Inflammatory macrophage treated with lipopolysaccharide for 1 hour (primary cell): ENCODE measurements at places on chromosomes 16 and 17.
A peak's percentile ranks its signal among the peaks of the same experiment; 100 is the strongest.

DNA sequence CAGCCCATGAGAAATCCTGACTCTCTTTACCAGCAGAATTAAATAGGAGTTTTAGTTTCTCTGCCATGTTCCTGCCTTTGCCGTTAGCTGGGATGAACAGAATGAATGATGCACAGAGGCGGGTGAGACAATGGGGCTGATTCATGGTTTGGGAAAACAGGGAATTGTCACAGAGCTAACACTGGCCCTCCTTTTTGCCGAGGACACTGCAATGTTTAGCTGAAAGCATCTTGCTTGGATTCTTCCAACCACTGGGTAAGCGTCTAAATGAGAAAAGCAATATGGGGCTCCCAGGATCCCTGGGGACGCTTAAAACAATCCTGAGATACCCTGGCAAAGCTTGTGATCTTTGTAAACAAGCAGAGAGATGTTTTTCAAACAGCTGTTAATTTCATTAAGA is 12.8 kb upstream of the PAFAH1B1 start:
- DNase-seq = no peak

DNA sequence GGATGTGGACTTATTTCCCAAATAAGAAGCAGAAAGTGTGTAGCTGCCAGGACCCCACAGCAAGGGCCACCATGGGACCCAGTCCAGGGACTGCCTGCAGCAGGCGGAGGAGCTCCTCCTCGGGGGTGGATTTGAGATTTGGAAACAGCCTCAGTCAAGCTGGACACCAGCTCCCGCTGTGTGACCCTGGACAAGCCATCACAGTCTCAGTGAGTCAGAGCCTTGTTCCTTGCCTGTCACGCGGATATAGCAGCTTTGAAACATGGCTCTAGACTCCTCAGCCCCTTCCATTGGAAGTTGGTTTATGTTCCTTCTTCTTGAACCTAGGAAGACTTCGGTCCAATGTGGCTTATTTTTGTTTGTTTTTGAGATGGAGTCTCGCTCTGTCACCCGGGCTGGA is 12.5 kb upstream of the DPEP1 start:
- peak; percentile 31 for DNase-seq

DNA sequence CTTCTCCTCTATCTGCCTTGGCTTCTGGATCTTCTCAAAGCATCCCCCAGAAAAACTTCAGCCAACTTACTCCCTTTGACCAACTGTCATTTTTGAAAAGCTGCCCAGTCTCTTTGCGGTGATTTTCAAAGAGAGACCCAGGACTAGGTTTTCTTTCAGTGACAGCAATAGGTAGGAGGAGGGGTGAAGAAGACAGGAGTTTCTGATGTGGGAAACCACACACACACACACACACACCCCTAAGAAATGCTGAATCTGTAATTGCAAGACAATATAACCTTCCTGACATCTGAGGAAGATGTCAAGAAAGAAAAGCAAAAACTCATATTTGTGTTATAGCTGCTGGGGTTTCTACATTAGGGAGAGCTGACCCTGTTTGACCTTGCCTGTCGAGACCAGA is 5.2 kb downstream of the FAM20A start:
- DNase-seq = no peak

- DNase-seq = no peak
Observed at GRCh38 chr17:49634485-49634860, 43.4 kb downstream of the SPOP start.

GRCh38 chr17:53313746-53314145 is 509.0 kb upstream of the KIF2B start:
- no peak for DNase-seq

- DNase-seq = peak; percentile 39
Observed at GRCh38 chr17:78558989-78559388, 18.2 kb downstream of the DNAH17 start.

DNA sequence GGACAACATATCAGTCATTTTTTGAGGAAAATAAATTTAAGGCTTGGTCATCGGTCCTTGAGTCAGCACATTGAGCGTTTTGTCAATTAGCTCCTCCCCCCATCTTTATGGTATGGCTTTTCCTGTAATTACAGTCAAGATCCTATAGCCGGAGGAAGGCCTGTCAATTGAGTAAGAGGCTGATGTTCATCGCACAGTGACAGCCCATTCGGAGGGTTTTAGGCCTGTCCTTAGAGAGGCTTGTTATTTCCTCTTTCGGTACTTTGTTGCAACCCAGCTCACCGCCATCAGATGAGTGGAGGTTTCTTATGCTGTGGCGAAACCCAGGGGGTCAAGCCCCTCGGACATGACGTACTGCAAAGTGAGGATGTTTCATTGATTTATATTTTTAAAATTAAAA is 395.2 kb downstream of the WWOX start:
- DNase-seq = peak; percentile 9

GRCh38 chr16:60181536-60181935 is 1447.4 kb upstream of the GOT2 start:
- no peak for DNase-seq

GRCh38 chr17:3896108-3896967 is 3.5 kb upstream of the CAMKK1 start:
- DNase-seq = no peak

DNA sequence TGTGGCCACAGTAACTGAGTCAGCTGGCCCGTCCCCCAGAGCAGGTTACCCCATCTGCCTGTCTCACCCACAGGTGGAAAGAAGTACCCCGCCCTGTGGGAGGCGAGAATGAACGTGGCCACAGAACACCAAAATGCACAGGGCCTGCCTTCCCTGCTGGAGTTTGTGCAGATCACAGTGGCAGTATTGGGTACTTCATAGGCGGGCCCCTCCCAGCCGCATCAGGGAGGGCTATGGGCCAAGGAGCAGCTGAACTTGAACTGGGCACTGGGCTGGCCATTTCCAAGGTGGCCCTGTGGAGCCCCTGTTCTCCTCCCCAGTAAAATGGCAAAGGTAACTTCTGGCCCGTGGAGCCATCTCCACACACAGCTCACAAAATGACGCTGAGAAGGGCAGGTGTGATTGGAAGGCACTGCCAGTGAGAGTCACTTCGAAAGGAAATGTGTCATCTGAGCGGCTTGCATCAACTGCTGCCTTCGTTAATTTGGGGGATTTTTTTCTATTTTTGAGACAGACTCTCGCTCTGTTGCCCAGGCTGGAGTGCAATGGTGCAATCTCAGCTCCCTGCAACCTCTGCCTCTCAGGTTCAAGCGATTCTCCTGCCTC is 162.9 kb downstream of the ENGASE start:
- no peak for DNase-seq

DNA sequence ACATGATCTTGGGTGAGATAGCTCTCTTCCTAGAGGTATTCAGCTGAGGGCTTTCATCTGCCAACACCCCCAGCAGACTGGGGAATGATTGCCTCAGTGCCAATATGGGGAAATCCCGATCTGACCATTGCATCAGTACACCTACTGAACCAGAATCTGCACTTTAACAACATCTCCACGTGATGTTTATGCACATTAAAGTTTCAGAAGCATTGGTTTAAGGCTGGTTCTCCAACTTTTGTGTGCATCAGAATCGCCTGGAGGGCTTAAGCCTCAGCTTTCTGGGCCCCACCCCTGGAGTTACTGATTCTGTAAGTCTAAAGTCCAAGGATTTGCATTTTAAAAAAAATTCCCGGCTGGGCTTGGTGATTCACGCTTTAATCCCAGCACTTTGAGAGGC is 123.6 kb upstream of the MED13 start:
- peak; percentile 67 for DNase-seq

DNA sequence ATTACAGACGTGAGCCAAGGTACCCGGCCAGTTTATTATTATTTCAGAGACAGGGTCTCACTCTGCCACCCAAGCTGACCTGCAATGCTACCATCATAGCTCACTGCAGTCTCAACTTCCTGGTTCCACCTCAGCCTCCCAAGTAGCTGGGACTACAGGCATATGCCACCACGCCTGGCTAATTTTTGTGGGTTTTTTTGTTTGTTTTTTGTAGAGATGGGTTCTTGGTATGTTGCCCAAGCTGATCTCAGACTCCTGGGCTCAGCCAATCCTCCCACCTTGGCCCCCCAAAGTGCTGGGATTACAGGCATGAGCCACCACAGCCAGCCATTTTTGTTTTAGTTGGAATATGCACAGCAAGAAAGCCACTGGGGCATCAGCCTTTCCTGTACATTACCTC is 115.7 kb downstream of the MRM1 start:
- no peak for DNase-seq

- peak; percentile 37 for DNase-seq
Observed at GRCh38 chr16:12758031-12758669, 45.5 kb downstream of the CPPED1 start.

- no peak for DNase-seq
Observed at GRCh38 chr16:86228713-86229112, 281.6 kb upstream of the FOXF1 start.

GRCh38 chr17:49574323-49574781 is 1.3 kb upstream of the NXPH3 start:
- no peak for DNase-seq

DNA sequence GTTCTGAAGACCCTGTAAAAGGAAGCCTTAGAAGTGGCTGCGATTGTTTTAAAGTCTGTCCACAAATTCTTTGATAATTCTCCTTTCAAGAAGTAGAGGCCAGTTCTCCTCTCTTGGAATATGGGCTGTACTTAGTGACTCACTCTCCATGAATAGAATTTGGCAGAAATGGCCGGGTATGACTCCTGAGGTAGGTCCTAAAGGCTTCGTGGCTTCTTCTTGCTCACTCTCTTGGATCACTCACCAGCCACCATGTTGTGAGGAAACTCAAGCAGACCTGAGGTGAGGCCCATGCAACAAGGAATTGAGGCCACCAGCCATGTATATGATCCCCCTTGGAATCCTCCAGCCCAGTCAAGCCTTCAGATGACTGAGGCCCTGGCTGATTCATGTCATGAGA is 75.8 kb downstream of the WWOX start:
- DNase-seq = no peak

DNA sequence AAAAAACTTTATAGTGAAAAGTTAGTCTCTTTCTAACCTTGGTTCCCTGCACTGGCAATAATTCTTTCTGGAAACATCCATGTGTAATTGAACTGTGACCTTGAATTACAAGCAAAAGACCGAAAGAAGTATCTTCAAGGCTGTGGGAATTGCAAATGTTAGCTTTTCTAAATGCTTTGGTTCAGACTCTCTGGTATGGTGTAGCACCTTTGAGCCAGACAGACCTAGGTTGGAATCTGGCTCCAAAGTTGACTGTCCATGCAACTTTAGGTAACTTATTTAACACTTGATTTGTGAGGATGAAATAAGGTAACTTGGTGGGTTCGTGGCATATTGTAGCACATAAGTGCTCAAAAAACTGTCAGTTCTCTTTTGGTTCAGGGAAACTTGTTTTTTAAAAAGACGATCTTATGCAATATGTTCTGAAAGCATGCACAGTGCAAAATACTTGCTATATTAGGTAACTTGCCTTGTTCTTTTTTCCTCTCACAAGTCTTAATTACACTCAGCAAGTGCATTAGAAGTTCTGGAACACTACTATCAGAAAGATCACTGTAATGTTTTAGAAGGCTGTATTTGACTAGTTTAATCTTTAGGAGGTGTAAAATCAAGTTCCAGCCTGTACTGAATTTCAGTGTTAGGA is 46.3 kb downstream of the TANGO6 start:
- peak; percentile 9 for DNase-seq

GRCh38 chr16:11621920-11622651 is 35.4 kb upstream of the LITAF start:
- peak; percentile 3 for DNase-seq

DNA sequence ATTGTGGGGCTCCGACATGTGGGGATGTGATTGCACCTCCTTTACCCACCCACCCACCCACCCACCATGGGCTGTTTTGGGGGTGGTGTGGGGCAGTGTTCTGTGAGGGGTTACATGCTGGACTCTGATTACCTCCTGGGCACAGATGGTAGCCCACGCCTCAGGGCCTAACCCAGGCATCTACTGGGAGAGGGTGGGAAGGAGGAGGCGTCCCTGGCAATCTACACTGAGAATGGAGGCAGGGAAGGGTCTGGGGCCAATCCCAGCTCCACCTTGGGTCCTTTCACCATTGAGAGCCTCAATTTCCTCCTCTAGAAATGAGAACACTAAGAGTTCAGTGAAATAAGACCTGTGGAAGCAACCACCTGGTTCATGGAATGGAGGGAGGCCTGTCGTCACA is 11.7 kb upstream of the DOK4 start:
- DNase-seq = no peak

DNA sequence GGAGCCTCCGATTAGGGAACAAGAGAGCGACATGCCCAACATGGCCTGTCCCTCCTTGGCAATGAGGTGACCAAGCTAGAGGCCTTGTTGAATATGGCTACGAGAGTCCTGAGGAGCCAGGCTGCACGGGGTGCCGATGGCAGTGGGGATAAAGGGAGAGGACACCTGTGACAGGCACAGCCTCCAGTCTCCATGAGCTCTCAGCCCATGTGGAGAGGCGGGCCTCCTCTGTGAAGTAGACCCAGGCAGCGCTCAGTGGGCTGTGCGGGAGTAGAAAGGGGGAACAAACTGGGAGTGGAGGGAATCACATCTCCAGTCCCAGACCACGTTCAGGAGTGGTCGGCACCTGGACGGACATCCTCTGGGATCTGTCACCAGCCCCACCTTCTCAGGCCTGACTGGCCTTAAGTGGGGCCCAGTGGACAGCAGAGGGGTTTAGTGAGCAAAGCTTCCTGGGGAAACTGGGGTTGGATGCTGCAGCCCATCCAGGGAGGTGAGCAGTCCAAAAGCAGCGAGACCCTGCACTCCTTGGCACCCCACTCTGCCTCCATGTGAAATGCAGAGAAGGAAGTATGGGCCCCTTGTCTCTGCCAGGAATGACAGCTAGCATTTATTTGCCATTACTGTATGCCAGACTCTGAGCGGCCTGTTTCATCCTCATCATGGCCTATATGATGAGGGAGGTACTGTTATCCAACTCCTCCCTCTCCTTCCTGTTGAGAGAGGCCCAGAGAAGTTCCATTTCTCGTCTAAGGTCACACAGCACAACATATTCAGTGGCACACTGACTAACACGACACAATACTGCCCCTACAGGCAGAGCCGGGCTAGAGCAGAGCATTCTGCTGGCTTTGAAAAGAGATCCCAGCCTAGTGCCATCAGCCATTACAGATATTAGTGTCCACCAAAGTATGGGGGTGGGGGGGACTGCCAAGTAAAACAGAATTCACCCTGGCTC is 4.5 kb upstream of the TMEM92 start:
- DNase-seq = peak; percentile 90
